ENCODE measurements at places on chromosomes 6 and 20.

DNA sequence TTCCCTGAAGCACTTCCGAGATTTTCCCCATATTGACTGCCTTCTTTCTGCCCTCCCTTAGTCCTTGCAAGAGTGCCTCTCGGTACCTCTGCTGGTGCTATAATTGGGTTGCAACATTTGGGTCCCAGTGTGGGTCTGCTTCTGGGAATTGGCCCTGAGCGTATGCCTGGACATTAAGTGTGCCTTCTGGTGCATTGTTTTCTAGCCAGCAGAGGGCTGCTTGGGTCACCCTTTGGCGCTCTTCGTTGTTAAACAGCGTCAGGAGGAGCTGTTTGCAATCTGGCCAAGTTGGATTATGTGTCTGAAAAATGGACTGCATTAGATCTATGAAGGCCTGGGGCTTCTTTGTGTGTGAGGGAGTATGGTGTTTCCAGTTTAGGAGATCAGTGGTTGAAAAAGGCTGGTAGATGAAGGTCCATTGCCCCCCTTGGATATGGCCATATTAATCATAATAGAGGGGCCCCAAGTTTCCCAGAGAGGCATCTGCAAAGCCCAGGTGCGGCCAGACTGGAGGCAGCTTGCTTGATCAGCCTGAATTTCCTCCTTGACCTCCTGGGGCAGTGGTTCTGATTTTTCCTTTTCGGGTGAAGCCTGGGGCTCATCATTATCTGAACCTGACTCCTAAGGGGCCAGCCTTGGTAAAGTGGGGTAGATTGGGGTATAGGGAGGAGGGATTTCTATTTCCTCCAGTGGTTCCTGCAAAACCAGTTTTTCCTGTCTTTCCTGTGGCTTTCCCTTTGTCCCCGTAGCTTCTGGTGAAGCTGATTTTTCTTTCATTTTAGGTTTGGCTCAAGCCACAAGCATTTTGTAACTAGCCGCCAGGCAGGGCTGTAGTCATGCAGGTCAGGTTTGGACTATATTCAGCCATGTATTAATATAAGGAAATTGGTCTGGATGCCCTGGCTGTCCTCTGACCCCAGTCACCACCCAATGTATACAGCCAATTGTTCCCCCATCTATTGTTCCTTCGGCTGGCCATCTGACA lies 85.4 kb upstream of the GPR6 start:
- no peak for DNase-seq

GRCh38 chr20:22515264-22515663 lies 69.1 kb downstream of the FOXA2 start:
- no peak for DNase-seq

- no peak for DNase-seq
These were observed 21.6 kb upstream of the MCM3 start for GRCh38 chr6:52305948-52306767.

DNA sequence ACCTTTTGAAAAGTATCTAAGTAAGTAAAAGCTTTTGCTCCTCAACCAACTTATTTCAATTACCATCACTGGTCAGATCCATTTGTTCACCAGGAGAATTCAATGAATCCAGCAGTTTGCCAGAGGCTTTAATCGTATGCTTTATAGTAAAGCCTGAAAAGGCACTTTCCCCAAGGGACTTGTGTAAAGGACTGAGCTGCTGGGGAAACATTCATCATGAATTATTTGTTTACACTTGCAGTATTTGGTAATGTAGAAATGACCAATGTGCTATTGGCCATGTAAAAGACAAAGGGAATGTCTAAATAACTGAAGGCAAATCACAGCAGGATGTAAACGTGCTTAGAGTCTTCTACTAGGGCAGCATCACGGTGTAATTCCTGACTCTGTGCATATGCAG lies 471.4 kb downstream of the ADGRB3 start:
- DNase-seq, result no peak

GRCh38 chr20:8154638-8155037 lies 22.6 kb downstream of the PLCB1 start:
- no peak for DNase-seq

DNA sequence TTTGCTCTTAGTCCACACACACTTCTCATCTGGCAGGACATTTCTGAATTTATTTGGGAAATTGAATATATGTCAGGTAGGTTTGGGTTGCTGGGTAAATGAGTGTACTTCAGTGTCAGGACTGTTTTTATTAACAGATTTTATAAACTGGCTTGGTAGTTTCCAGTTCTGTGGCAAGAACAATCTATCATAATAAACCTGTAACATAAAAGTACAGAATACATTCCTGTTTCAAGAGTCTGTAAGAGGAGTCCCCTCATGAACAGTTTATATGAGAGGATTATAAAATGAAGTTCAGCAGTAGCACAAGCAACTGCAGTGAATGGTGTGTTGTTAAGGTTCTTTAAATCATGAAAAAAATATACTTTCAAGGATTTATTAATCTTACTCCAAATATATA lies 81.8 kb downstream of the LAMA2 start:
- DNase-seq, result no peak

DNA sequence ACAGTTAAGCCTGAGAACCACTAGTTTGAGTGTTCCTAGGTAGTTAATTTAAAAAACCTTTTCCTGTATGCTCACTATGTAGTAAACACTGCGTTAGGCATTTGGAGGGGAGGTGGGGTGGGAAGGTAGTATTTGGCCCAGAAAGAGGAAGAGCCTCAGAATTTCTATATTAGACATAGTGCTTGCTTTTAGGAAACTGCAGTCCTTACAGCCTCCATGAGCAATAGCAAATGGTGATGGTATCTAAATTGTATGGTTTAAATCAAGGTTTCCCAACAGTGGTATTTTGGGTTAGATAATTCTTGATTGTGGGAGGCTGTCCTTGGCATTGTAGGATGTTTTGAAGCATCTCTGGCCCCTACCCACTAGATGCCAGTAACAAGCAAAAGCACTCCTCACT lies 61.5 kb upstream of the RIPOR2 start:
- no peak for DNase-seq

All from NCI-H2227 treated with DMSO at 0.1 percent for 48 hours (cell line).